ENCODE measurements at places on chromosomes 12 and 14.
A peak's percentile ranks its signal among the peaks of the same experiment; 100 is the strongest.

DNA sequence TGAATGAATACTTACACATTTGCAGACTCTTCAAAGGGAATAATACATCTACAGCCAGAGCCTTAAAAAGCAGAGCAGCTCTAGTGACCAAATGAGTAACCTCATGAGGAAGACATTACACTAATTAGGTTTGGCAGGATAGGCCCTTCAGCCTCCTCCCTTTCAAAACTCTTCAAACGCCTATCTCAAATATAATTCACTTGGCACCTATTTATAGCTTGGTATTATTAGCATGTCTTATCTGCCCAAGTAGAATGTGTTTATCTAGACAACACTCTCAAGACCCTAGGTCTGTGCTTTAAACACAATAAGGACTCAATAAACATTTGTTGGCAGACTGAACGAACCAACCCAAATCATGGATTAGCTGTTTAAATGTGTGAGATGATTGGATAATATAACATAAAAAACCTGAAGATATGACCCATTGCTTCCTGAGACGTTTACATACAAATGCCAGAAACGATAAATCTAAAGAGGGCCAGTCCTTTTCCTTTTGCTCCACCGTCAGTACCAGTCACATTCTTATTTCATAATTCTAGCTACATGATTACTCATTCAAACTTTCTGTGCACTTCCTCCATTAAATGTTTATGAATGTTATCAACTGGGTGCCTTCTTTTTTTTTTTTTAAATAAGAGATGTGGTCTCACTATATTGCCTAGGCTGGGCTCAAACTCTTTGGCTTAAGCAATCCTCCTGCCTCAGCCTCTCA is 123.3 kb downstream of the CEP83 start:
- DNase-seq = no peak

DNA sequence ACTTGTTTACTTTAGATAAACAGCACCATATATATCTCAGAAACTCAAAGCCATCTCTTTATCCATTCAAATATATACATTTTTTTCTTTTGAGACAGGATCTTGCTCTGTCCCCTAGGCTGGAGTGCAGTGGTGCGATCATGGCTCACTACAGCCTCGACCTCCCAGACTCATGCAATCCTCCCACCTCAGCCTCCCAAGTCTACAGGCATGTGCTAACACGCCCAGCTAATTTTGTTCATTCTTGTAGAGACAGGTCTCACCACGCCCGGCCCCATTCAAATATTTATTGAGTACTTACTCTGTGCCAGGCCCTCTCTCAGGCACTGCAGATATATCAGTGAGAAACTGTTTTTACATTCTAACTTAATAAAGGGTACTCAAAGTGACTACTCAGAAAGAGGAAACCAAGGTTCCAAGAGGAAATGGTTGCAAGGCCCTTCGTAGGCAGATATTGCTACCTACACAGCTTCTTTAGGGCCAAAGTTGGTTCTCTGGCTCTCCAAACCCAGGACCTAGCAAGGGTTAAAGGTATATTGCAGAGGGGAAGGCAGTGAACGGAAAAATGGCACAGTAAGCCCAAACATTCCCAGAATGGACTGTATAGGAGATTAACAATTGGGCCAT is 2.9 kb downstream of the ATXN3 start:
- DNase-seq = no peak

DNA sequence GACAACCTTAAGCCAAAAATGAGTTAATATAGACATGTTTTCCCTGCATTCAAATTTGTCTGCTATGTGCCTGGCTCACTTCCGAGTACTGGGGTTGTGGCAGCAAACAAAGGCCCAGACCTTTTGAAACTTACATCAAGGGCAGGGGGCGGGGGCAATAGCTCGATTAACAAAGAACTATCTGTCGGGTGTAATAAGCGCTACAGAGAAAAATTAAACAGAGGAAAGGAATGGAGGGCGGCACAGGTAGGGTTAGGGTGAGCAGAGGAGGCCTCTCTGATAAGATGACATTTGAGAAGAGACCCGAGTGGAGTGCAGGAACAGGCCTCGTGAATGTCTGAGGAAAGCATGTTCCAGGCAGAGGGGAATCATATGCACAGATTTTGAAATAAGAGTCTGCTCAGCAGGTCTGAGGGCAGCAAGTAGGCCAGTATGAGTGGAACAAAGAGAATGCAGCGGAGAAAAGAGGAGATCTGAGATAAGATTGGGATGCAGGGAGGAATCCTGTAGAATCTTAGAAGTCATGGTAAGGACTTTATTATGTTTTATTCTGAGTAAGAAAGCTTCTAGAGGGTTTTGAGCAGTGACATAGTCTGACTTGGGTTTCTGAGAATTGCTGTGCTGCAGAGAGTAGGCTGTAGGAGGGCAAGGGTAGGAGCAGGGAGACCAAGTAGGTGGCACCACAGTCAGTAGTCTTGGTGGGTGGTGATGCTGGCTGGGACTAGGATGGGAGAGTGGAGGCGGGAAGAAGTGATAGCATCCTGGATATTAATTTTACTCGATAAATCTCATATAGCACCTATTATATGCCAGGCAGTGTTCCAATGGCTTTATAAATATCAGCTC is 52.6 kb downstream of the BICDL1 start:
- DNase-seq = no peak

GRCh38 chr12:254039-254438 is 8.6 kb downstream of the SLC6A13 start:
- DNase-seq = no peak

- DNase-seq = peak; percentile 8
Observed at GRCh38 chr12:107326237-107326636, 232.9 kb upstream of the CRY1 start.

DNA sequence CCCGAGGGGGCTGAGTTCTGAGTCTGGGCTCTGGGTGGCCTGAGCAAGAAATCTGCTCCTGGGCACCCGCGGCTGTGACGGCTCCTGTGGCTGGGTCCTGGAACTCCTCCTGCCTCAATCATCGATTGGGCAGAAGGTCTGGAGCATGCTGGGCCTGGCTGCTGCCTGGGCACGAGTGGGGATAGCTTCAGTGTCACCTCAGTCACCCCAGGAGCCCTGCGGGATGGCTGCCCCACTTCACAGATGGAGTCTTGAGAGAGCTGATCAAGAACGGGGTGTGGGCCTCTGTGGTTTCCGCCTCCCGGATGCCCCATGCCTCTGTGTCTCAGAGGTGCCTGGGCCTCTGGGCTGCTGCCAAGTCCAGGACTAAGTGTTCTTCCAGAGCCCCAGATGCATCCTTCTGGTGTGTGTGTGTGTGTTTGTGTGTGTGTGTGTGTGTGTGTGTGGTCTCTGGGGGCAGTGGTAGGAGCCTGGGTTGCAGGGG is 185.6 kb upstream of the C14orf180 start:
- DNase-seq = no peak

- no peak for DNase-seq
Observed at GRCh38 chr14:99875421-99875820, 82.2 kb downstream of the EML1 start.

DNA sequence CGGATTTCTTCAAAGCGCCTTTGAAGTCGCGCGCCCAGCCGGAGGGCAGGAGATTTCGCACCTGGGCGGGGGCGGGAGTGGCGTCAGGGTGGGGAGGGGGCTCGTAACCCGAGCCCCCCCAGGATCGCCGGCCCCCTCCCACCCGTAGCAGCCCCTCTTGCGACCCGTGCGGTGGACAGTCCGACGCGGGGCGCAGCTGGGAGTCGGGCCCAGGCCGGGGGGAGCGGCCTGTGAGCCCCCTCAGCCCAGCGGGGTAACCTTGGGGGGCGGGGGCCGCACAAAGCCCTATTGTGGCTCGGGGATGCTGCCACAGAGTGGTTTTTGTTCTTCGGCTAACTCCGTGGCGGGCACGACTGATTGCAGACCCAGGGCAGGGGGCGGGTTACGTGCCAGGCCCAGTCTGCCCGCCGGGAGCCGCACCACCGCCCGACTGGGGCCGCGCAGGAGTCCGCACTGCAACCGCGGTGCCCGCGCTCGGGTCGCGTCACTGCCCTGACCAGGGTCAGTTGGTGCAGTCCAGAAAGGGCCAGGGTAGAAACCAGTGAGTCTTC is 4.2 kb upstream of the AAAS start:
- no peak for DNase-seq

DNA sequence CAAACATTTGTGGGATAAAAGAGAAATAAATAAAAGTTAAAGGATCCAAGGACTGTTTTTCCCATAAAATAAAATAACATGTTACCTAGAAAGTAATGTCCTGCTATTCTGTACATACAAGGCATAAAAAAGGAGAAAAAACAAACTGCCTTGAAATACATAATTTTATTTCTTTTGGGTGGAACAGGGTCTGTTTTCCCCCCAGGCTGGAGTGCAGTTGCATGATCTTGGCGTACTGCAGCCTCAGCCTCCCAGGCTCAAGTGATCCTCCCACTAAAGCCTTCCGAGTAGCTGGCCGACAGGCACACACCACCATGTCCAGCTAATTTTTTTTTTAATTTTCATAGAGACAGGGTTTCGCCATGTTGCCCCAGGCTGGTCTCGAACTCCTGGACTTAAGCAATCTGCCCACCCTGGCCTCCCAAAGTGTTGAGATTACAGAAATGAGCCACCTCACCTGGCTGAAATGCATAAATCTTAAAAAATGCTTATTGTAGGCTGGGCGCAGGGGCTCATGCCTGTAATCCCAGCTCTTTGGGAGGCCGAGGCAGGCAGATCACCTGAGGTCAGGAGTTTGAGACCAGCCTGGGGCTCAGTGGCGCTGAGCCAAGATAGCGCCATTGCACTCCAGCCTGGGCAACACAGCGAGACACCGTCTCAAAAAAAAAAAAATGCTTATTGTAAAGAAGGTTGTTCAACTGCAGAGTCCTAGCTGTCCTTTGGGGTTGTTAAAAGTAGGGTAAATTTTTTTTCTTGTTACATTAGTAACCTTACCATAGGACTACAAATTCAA is 4.1 kb upstream of the TUBA1C start:
- DNase-seq = no peak

DNA sequence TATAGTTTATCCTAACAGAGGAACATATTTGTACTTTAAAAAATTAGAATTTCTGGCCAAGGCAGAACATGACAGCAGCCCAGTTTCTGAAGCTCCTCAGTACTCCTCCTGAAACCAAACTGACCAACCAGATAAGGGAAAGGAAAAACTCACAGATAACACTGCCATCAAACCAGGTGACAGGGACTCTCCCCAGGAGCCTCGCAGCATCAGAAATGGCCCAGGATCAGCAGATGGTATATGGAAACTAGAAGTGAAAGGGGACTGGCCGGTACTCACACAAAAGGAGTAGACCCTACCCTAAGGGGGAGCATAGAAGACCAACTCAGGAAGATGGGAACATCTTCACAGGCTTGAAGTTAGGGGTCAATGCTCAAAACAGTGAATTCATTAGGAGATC is 22.0 kb downstream of the GALC start:
- no peak for DNase-seq

Measured in cerebellar cortex (tissue), 1 donor.